ENCODE measurements at places on chromosomes 6 and 20. TPM values are rescaled to one million over a fixed set of nuclear protein-coding genes. Genes with fewer than 3 reads are reported as not detected.

DNA sequence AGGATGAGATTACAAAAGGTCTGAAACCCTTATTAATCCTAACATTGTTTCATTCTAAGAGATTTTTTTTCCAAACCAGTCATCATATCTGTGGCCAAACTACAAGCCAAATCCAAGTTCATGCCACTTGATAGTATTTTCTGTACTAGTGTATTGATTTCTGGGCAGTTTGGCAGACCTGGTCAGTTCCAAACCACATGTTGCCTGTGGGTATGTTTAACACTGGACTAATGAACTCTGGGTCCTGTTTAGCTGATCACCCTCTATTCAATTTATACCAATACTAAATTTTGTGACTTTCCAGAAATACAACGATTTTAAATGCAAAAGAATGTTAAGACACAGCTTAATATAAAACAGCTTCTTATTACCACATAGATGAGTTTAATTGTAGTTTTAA lies 24.0 kb downstream of the TBX18 start:
- no peak for DNase-seq
- no peak overlapping the region for H3K27ac ChIP-seq
- H3K36me3 ChIP-seq, result peaks cover 22% of the 10 kb centered on the region
- peaks cover 6% of the 10 kb centered on the region for H3K27me3 ChIP-seq

GRCh38 chr6:126300735-126301134 lies 39.2 kb upstream of the CENPW start:
- no peaks in the 10 kb centered on the region for H3K36me3 ChIP-seq
- no peak for DNase-seq
- H3K27me3 ChIP-seq, result no peaks in the 10 kb centered on the region
- no peaks in the 10 kb centered on the region for H3K4me1 ChIP-seq
- no peak overlapping the region for H3K4me3 ChIP-seq
- H3K27ac ChIP-seq, result no peak overlapping the region

Gene CAP2
- 90.4 TPM for total RNA-seq

GRCh38 chr6:31453259-31453658 lies 44.7 kb upstream of the MICB start:
- DNase-seq, result no peak
- peaks cover 6% of the 10 kb centered on the region for H3K36me3 ChIP-seq
- H3K27ac ChIP-seq, result no peak overlapping the region
- no peaks in the 10 kb centered on the region for H3K4me1 ChIP-seq

- no peak for DNase-seq
- peaks cover 36% of the 10 kb centered on the region for H3K27me3 ChIP-seq
- H3K4me1 ChIP-seq, result no peaks in the 10 kb centered on the region
These were observed 77.7 kb upstream of the OLIG3 start for GRCh38 chr6:137571854-137572253.

- DNase-seq, result peak; percentile 68
- H3K27ac ChIP-seq, result no peak overlapping the region
- H3K27me3 ChIP-seq, result peaks cover 41% of the 10 kb centered on the region
- H3K4me1 ChIP-seq, result no peaks in the 10 kb centered on the region
These were observed 7.3 kb upstream of the PCMTD2 start for GRCh38 chr20:64247970-64248841.

Gene VSX1
- not detected for total RNA-seq

GRCh38 chr20:25071734-25072133 lies 10.2 kb downstream of the VSX1 start:
- no peak overlapping the region for H3K27ac ChIP-seq
- no peak overlapping the region for H3K4me3 ChIP-seq
- H3K36me3 ChIP-seq, result peaks cover 1% of the 10 kb centered on the region

Gene SSTR4
- not detected for total RNA-seq

GRCh38 chr20:31674895-31675827 lies 37.4 kb downstream of the COX4I2 start:
- DNase-seq, result no peak
- H3K36me3 ChIP-seq, result peaks cover 26% of the 10 kb centered on the region
- H3K27me3 ChIP-seq, result no peaks in the 10 kb centered on the region
- peak overlapping the region; percentile 21 for H3K4me3 ChIP-seq
- peak overlapping the region; percentile 87 for H3K27ac ChIP-seq
- peaks cover 58% of the 10 kb centered on the region for H3K4me1 ChIP-seq

- H3K36me3 ChIP-seq, result no peaks in the 10 kb centered on the region
- peaks cover 27% of the 10 kb centered on the region for H3K27me3 ChIP-seq
- peaks cover 3% of the 10 kb centered on the region for H3K4me1 ChIP-seq
- no peak for DNase-seq
- H3K4me3 ChIP-seq, result peak overlapping the region; percentile 50
These were observed 605 bp upstream of the PPP1R16B start for GRCh38 chr20:38804682-38805501.

- peaks cover 24% of the 10 kb centered on the region for H3K27me3 ChIP-seq
- no peak overlapping the region for H3K27ac ChIP-seq
- no peaks in the 10 kb centered on the region for H3K4me1 ChIP-seq
- H3K36me3 ChIP-seq, result no peaks in the 10 kb centered on the region
These were observed 31.6 kb upstream of the SLC32A1 start for GRCh38 chr20:38692436-38693411.

Gene SLC4A11
- total RNA-seq, result 4.9 TPM

- H3K4me1 ChIP-seq, result no peaks in the 10 kb centered on the region
- DNase-seq, result no peak
- H3K27ac ChIP-seq, result no peak overlapping the region
- peaks cover 9% of the 10 kb centered on the region for H3K27me3 ChIP-seq
- no peak overlapping the region for H3K4me3 ChIP-seq
These were observed 13.2 kb downstream of the ZNF831 start for GRCh38 chr20:59176812-59177211.

Gene MICB
- 9.0 TPM for total RNA-seq

GRCh38 chr20:22403022-22403631 lies 181.2 kb downstream of the FOXA2 start:
- H3K36me3 ChIP-seq, result no peaks in the 10 kb centered on the region
- peaks cover 26% of the 10 kb centered on the region for H3K27me3 ChIP-seq
- DNase-seq, result no peak
- no peak overlapping the region for H3K4me3 ChIP-seq

GRCh38 chr6:7218406-7218988 lies 94.5 kb downstream of the SSR1 start:
- H3K27me3 ChIP-seq, result no peaks in the 10 kb centered on the region
- H3K27ac ChIP-seq, result no peak overlapping the region
- no peak for DNase-seq
- peaks cover 23% of the 10 kb centered on the region for H3K4me1 ChIP-seq
- no peak overlapping the region for H3K4me3 ChIP-seq

DNA sequence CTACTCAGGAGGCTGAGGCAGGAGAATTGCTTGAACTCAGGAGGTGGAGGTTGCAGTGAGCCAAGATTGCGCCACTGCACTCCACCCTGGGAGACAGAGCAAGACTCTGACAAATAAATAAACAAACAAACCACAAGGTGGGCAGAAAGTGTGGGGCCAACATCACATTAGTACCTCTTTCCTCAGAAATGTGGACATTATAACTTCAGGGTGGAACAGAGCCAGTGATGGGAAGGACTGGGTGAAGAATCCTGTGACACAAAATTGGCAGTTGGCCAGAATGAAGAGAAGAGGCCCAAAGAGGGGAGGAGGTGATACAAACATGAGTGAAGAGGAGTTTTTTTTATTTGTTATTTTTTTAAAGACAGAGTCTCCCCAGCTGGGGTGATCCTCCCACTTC lies 50.6 kb downstream of the NUP153 start:
- no peak overlapping the region for H3K27ac ChIP-seq
- H3K4me1 ChIP-seq, result no peaks in the 10 kb centered on the region
- DNase-seq, result no peak
- no peak overlapping the region for H3K4me3 ChIP-seq
- peaks cover 12% of the 10 kb centered on the region for H3K36me3 ChIP-seq
- no peaks in the 10 kb centered on the region for H3K27me3 ChIP-seq

GRCh38 chr6:28239636-28240035 lies 12.4 kb downstream of the ZKSCAN4 start:
- H3K27ac ChIP-seq, result no peak overlapping the region
- H3K4me1 ChIP-seq, result no peaks in the 10 kb centered on the region
- DNase-seq, result no peak
- H3K36me3 ChIP-seq, result peaks cover 6% of the 10 kb centered on the region

Gene THBS2
- total RNA-seq, result 1,906 TPM

Gene SLC2A10
- 43.5 TPM for total RNA-seq

GRCh38 chr20:62048821-62049291 lies 16.8 kb downstream of the TAF4 start:
- H3K4me3 ChIP-seq, result no peak overlapping the region
- peak; percentile 83 for DNase-seq
- H3K27ac ChIP-seq, result no peak overlapping the region
- no peaks in the 10 kb centered on the region for H3K27me3 ChIP-seq

DNA sequence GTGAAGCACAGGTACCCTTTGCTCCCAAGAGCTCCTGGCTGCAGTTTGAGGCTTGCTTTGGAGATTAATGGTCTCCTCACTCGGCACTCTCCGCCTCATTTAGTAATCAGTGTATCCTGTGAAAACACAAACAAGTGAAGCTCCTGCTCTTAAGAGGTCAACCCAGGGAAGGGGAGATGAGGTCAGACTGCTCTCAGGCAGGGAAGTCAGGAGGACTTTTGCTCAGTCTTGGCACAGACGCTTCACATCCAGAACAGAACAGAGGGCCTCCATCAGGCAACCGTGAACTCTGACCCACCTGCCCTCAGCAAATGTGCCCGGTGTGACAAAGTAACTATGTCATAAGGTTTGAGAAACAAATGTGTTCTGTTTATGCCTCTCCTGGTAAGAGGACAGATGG lies 428.8 kb upstream of the JARID2 start:
- no peak overlapping the region for H3K27ac ChIP-seq
- DNase-seq, result no peak
- peaks cover 3% of the 10 kb centered on the region for H3K4me1 ChIP-seq
- peaks cover 2% of the 10 kb centered on the region for H3K36me3 ChIP-seq
- H3K27me3 ChIP-seq, result no peaks in the 10 kb centered on the region
- H3K4me3 ChIP-seq, result no peak overlapping the region

Gene THEMIS
- total RNA-seq, result not detected

DNA sequence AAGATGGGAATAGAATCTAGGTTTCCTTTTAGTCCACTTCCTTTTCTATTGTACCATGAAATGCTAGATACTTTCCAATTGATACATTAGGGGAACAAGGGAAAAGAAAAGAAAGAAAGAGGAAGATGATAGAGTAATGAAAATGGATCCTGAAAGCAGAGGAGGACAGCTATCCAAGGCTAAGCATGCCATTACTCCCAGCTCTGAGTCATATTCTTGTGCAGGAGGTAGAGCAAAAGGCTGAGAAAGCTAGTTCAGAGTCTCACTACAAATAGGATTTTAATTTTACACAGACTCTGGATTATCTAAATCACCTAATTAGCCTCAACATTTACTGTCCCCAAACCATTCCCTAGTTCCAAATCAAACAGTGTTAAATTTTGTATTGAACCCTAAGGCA lies 23.6 kb downstream of the RWDD2A start:
- H3K4me3 ChIP-seq, result no peak overlapping the region
- no peak for DNase-seq
- H3K36me3 ChIP-seq, result peaks cover 12% of the 10 kb centered on the region
- peak overlapping the region; percentile 72 for H3K27ac ChIP-seq
- H3K27me3 ChIP-seq, result no peaks in the 10 kb centered on the region
- peaks cover 60% of the 10 kb centered on the region for H3K4me1 ChIP-seq

- H3K36me3 ChIP-seq, result no peaks in the 10 kb centered on the region
- no peak for DNase-seq
- peaks cover 4% of the 10 kb centered on the region for H3K4me1 ChIP-seq
- peak overlapping the region; percentile 44 for H3K4me3 ChIP-seq
- peaks cover 2% of the 10 kb centered on the region for H3K27me3 ChIP-seq
These were observed 15.7 kb downstream of the ADISSP start for GRCh38 chr20:3751675-3752385.

- H3K27ac ChIP-seq, result peak overlapping the region; percentile 58
- no peaks in the 10 kb centered on the region for H3K36me3 ChIP-seq
- no peaks in the 10 kb centered on the region for H3K27me3 ChIP-seq
- H3K4me3 ChIP-seq, result no peak overlapping the region
These were observed 7.1 kb downstream of the AMD1 start for GRCh38 chr6:110881546-110882273.

GRCh38 chr20:59776059-59776603 lies 157.3 kb downstream of the SYCP2 start:
- H3K36me3 ChIP-seq, result no peaks in the 10 kb centered on the region
- peaks cover 46% of the 10 kb centered on the region for H3K27me3 ChIP-seq
- no peak for DNase-seq
- H3K4me3 ChIP-seq, result no peak overlapping the region
- H3K27ac ChIP-seq, result no peak overlapping the region
- no peaks in the 10 kb centered on the region for H3K4me1 ChIP-seq

- H3K4me1 ChIP-seq, result peaks cover 42% of the 10 kb centered on the region
- no peaks in the 10 kb centered on the region for H3K36me3 ChIP-seq
- no peaks in the 10 kb centered on the region for H3K27me3 ChIP-seq
- DNase-seq, result no peak
These were observed 85.7 kb upstream of the TAB2 start for GRCh38 chr6:149231778-149232177.

DNA sequence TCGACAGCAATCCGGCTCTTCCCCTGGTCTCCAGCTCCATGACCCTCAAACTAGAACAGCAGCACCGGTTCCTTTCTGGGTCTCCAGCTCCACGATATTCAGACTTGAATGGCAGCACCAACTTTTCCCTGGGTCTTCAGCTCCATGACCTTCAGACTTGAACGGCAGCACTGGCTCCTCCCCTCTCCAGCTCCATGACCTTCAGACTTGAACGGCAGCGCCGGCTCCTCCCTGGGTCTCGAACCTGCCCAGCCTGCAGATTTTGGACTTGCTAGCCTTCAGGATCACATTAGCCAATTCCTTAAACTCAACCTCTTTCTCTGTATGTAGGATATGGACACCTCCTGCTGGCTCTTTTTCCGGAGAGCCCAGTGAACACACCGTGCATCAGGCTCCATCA lies 350.9 kb downstream of the PREX1 start:
- DNase-seq, result no peak
- peaks cover 34% of the 10 kb centered on the region for H3K27me3 ChIP-seq
- no peak overlapping the region for H3K4me3 ChIP-seq
- no peaks in the 10 kb centered on the region for H3K4me1 ChIP-seq

Gene ZNF512B
- 37.2 TPM for total RNA-seq
